Activated CD8-positive, alpha-beta T cell treated with anti-CD3 and anti-CD28 coated beads, Interleukin-2, amount 10 ng/mL, durations not matched to agents 7 days and 5 days (primary cell): ENCODE measurements at places on chromosomes 13 and 19. TPM values are rescaled to one million over a fixed set of nuclear protein-coding genes. Genes with fewer than 3 reads are reported as not detected.

Gene APOC1
- not detected for total RNA-seq

GRCh38 chr13:99528547-99528946, 27.3 kb downstream of the TM9SF2 start:
- no peak overlapping the region for H3K4me3 ChIP-seq
- H3K36me3 ChIP-seq = peaks cover 53% of the 10 kb centered on the region
- no peak overlapping the region for H3K27ac ChIP-seq
- peak; percentile 49 for DNase-seq

GRCh38 chr19:7238051-7238450, 56.2 kb downstream of the INSR start:
- H3K4me3 ChIP-seq = no peak overlapping the region
- no peaks in the 10 kb centered on the region for H3K4me1 ChIP-seq
- no peak overlapping the region for H3K27ac ChIP-seq
- no peaks in the 10 kb centered on the region for H3K27me3 ChIP-seq
- H3K36me3 ChIP-seq = no peaks in the 10 kb centered on the region
- no peak for DNase-seq

Gene ERICH4
- total RNA-seq = not detected
